Endodermal cell (in vitro differentiated cells): ENCODE measurements at places on chromosomes 13 and 19.

DNA sequence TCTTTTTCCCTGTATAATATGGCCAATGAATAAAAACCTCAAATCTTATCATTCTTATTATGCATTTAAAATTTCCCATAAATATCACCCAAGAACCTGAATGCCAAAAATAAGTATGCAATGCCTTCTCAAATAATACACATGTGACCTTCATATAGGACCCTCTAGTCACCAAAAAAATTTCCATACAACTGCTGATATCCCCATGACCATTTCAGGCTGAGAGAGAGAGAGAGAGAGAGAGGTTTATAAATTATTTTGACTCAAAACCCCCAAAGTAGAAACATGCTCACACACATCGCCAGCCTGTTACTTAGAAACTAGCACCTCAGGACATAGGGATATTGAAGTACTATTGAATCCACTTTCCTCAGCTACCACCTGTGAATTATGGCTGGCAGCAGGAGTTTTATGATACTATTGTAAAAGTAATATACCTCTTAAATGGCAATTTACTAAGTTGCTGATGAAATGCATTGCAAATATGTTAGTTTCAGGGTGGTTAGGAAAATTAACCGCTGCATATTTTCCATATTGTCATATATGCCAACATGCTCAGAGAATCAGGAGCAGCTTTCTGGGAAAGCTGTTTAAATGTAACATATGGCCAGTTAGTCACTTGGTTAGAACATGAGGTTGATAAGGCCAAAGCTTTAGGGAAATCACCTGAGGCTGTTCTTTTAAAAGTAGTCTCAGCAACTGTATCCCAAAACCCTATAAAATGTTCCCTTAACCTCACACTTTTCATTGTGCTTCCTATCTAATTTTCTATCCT, 230.8 kb downstream of the DCT start:
- no peaks in the 10 kb centered on the region for H3K36me3 ChIP-seq
- H3K4me3 ChIP-seq = no peak overlapping the region
- DNase-seq = no peak
- H3K27ac ChIP-seq = no peak overlapping the region

GRCh38 chr19:43446746-43447489, 18.5 kb downstream of the LYPD3 start:
- H3K4me1 ChIP-seq = no peaks in the 10 kb centered on the region
- no peak overlapping the region for H3K27ac ChIP-seq
- no peaks in the 10 kb centered on the region for H3K27me3 ChIP-seq
- H3K4me3 ChIP-seq = no peak overlapping the region

GRCh38 chr19:33114312-33114711, 17.6 kb upstream of the WDR88 start:
- H3K4me3 ChIP-seq = no peak overlapping the region
- no peak for DNase-seq
- H3K36me3 ChIP-seq = peaks cover 75% of the 10 kb centered on the region
- no peak overlapping the region for H3K27ac ChIP-seq

DNA sequence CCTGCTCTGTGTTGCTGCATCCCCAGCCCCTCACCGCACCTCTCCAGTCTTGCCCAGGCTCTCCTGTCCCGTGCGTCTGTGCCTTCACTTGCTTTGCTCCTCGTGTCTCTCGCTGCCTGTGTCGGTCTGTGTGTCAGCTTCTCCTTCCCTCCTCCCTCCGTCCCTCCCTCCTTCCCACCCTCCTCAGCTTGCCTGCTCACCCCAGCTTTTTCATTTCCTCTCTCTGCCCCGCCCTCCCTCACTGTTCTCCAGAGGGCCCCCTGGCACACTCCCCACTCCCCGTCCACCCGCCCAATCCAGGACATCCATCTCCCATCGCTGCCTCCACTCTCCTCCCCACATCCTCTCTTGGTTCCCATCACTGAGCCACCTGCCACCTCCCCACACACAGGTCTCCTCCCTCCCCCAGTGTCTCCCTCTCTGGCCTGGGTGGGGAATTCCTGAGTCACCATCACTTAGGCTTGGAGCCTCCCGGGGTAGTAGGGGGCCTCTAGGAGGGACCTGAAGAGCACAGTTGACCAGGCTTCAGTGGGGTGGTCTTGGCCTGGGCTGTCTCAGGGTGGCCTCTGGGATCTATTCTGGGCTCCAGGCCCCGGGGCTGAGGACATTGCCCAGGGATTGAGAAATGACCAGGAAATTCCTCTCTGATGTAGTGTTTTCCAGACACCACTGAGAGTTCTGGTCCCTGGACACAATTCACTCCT, at the start of gene PTGIR:
Gene PTGIR (minus strand): TSS at position 132 of the 704 bp plus-strand sequence. CDS start 864 bp downstream, outside the sequence.
- H3K27me3 ChIP-seq = no peaks in the 10 kb centered on the region
- no peaks in the 10 kb centered on the region for H3K36me3 ChIP-seq
- DNase-seq = no peak
- no peaks in the 10 kb centered on the region for H3K4me1 ChIP-seq
- H3K4me3 ChIP-seq = no peak within 1 kb of the TSS
- no peak within 1 kb of the TSS for H3K27ac ChIP-seq

- no peaks in the 10 kb centered on the region for H3K27me3 ChIP-seq
- peak overlapping the region; percentile 21 for H3K4me3 ChIP-seq
- peaks cover 7% of the 10 kb centered on the region for H3K4me1 ChIP-seq
Observed at GRCh38 chr13:50685491-50685890, 158.0 kb downstream of the DLEU7 start.

GRCh38 chr19:35095667-35096368, 19.8 kb upstream of the FXYD3 start:
- no peak overlapping the region for H3K4me3 ChIP-seq
- no peaks in the 10 kb centered on the region for H3K36me3 ChIP-seq
- H3K27me3 ChIP-seq = no peaks in the 10 kb centered on the region
- no peaks in the 10 kb centered on the region for H3K4me1 ChIP-seq
- DNase-seq = no peak

DNA sequence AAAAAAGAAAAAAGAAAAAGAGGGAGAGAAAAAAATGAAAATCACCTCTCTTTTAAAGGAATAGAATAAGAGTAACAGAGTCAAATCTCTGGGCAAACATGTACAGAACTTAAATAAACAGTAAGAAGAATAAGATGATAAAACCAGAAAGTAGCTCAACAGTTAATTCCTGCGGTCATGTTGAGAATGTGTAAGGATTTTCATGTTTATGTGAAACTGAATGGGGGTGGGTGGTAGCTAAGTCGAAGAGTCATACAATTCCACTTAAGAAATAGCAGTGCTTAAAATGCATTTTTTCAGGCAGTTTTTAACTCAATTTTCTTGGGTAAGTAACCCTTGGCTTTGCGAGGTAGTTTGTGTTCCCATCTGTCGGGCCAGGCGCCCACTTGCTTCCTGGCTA, 60.9 kb downstream of the PEX11G start:
- H3K4me1 ChIP-seq = no peaks in the 10 kb centered on the region
- H3K27ac ChIP-seq = no peak overlapping the region
